ENCODE measurements at places on chromosomes 2 and 18.

GRCh38 chr2:201931475-201931874 is 102.2 kb upstream of the FZD7 start:
- DNase-seq, result no peak

DNA sequence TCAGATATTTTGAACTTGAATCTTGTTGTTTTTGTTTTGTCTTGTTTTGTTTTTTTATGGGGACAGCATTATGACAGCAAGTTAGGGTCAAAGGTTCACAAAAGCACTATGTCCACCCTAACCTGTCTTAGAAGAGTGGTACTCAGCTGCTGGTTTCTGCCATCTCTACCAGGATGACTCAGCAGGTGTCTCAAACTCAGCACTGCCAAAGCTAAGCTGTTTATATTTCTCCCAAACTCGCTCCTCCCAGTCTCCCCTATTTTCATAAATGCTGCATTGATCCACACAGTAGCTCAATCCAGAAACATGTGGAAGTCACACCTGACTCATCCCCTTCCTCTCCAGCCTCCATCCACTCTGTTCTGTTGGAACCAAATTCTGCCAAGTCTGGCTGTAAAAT is 134.9 kb downstream of the ZBTB7C start:
- no peak for DNase-seq

- no peak for DNase-seq
These were observed 14.6 kb downstream of the SCLY start for GRCh38 chr2:238075397-238075796.

DNA sequence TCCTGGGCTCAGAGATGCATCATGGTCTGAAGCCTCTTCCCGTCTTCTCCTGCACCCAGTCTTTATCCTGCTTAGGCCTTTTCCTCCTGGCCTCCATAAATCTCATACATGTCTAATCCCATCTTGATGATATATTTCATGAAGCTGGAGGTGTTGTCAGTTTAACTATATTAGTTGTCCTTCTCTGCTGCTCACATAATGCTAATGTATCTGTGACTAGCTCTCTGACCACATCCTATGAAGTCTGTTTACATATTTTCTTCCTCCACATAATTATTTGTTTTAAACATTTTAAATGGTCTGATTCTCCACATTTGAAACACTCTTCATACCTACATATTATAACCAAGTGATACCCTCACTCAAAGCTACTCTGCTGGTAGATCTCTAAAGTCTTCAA is 315.2 kb upstream of the RND3 start:
- DNase-seq, result no peak

- DNase-seq, result no peak
These were observed 15.0 kb downstream of the LYPD1 start for GRCh38 chr2:132654968-132655367.

- no peak for DNase-seq
These were observed 630.3 kb upstream of the NRXN1 start for GRCh38 chr2:51662187-51662586.

DNA sequence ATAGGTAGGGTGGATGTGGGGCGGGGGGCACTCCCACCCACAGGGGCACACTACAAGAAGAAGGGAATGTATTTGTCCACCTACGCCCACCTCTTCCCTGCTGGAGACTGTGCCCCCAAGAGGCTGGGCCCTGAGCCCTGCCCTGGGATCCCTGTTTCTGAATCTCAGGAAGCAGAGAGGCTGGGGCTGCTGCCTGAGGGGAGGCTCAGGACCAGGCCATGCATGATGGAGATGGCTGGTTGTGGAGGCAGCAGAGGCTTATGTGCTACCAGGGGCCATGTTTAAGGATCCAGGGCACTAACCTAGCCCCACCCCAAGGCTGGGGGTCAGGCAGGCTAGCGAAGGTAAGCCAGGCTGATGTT is 81.1 kb upstream of the OTOF start:
- no peak for DNase-seq

DNA sequence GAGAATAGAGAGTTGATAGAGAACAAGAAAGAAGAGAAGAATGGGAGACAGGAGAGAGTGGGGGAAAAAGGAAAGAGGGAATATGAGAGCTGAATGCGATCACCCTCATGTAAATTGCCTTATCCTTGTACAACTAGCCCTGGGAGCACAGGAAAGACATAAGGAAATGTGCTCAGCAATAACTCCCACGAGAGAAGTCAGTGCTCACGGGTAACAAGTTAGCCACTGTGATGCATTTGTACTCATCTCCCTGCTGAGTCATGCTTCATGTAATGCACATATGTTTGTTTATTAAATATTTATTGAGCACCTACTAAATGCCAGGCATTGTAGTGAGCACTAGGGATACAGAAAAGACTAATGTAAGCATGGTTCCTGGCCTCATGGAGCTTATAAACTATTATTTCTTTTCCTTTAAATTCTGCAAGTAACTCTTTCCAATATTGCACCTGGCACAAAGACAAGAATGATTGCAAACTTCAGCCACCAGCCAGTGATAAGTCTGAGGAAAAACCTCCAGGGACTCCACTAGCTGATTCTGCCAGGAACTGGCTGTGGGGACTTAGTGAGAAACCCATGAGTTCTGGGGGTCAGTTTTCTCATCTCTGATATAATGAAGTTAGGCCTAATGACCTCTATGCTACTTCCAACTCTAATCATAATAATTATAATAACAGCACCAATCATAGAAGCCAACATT is 124.1 kb downstream of the LNPK start:
- DNase-seq, result no peak

- DNase-seq, result no peak
These were observed 8.2 kb downstream of the DPP10 start for GRCh38 chr2:114450639-114451038.

- DNase-seq, result no peak
These were observed 414.4 kb upstream of the SALL3 start for GRCh38 chr18:78565240-78565639.

GRCh38 chr2:1847846-1848598 is 103.7 kb upstream of the PXDN start:
- DNase-seq, result no peak

DNA sequence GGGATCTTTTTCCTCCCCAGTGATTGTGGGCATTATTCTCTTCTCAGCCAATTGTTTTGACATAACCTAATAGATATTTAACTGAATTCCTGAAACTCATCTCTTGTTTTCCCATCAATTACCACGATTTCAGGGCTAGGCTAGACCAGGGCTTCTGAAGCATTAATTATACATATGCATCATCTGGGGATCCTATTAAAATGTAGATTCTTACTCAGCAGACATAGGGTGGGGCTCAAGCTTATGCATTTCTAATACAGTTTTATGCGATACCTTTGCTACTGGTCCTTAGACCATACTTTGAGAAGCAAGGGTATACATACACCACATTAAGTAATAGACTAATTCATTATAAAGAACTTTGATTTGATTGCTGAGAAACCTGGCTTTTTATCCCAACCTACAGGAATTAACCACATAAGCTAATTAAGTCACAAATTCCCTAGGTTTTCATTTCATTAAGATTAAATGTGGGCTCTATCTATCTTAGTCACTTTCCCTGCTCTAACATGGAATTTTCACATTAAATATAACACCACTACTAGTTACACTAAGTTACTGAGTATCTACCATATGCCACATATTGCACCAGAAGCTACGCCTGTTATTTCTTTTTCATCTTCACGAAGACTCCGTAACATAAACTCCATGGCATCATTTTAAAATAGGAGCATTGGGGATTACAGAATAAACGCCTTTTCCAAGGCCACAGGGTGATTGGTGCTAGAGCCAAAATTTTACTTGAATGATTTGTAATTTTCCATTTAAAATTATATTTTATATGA is 417.5 kb downstream of the DPP10 start:
- no peak for DNase-seq

DNA sequence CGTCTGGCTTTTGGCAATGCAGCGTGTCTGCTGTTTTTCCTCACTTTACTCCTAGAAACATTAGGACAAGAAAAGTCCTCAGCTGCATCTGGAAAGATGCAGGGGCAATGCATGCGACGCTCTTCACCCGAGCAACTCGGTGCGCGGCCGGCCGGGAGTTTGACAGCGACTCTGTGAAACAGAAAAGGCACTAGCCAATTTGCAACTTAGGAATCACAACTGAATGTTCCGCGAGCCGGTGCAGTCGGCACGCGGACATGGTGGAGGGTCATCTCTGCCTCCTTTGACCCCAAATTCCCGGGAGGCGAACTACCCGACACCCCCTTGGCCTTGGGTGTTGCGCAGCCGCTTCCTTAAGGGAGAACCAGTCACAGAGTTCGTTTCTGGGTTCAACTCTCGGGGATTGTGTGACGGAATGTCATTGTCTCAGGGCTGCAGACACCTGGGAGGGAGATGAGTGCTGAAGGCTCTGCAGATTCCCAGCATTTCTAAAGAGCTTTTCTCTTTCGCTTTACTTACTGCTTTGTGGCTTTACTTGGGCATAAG is 9.8 kb downstream of the NR4A2 start:
- no peak for DNase-seq

GRCh38 chr18:57909620-57910019 is 106.5 kb upstream of the ATP8B1 start:
- DNase-seq, result no peak

DNA sequence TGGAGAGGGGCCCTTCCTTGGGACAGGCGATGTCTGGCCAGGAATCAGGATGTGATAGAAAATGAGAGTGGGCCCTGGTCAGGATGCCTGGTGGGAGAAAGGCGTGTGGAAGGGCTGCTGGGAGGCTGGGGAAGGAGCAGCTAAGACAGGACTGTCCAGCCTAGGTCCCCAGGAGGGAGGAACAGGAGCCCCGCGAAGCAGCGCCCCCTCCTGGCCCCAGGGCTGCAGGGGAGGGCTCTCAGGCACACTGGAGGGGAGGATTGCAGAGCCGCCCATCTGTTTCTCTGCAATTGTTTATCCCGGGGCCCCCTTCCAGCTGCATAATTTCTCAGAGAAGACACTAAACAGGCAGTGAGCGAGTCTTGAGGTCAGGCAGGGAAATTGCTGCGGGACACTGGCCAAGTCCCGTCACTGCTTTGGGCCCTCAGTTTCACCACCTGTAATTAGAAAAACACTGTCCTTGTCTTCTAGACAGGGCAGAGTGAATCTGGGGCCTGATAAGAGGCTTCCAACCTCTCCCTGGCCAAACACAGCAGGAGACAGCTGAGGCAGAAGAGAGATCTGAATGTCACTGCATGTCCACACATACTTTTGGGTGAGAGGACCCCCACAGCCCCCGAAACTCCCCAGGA is 3.9 kb upstream of the NPPC start:
- DNase-seq, result no peak

DNA sequence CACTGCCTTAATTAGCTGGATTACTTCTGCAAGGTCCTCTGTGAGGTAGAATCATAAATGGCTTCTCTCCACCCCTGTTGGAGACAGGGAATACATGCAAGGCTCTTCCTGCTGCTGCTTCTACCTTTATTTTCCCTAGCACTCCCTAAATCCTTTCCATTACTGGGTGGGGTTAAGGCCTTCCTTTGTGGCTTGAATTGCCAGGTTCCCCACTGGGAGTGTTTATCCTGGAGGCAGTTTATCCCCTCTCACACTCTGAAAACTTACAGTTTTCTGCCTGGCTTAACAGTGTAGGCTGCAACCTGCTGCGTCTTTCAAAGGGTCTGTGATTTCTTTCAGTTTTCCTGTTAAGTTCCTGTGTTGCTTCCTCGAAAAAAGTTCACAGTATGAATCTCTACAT is 1062.3 kb upstream of the CRIM1 start:
- DNase-seq, result no peak

GRCh38 chr2:215883799-215884198 is 129.6 kb downstream of the MREG start:
- no peak for DNase-seq

GRCh38 chr18:68244786-68245185 is 470.1 kb downstream of the TMX3 start:
- no peak for DNase-seq

DNA sequence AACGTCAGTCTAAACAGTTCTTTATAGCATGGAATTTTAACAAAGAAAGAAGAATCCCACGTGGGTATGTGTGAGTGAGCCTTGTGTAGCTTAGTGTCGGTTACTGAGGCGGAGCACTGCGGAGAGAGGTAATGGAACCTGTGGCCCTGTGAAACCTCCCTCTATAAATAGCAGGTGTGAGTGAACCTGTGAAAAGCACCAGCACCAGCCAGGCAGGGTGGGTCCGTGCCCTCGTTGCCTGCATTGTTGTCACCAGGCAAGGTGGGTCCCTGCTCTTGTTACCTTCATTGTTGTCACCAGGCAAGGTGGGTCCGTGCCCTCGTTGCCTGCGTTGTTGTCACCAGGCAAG is 4.7 kb downstream of the CTDP1 start:
- no peak for DNase-seq

- DNase-seq, result no peak
These were observed 39.2 kb downstream of the FECH start for GRCh38 chr18:57547260-57547659.

DNA sequence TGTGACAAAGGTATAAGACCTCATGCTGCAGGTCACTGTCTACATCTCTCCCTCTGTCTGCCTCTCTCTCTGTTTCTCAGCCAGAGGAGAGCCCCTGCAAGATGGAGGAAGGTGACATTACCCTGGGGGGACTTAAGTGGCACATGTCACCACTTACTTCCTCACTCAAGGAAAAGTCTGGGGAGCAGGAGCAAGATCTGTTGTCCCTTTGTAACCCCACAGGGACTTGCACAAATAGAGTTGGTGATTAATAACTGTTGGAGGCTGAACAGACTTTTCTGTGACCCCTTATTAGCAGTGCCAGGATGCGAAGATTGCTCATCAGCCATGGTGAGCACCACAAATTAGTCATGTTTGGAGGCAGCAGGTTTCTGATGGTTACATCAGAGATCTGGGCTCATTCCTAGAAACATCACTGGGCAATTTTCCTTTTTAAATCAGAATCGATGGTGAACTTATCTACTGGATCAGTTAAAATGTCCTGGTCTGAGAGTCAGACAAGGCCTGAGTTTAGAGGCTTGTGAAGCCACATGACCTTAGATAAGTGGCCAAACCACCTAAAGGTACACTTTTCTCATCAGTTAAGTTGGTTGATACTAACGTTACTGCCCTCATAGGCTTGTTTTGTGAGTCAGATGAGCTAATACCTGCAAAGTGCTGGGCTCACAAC is 81.2 kb upstream of the LTBP1 start:
- no peak for DNase-seq

GRCh38 chr2:9565436-9566153 is 10.0 kb upstream of the ADAM17 start:
- no peak for DNase-seq

- no peak for DNase-seq
These were observed 3.6 kb upstream of the LRATD1 start for GRCh38 chr2:14628901-14629300.

DNA sequence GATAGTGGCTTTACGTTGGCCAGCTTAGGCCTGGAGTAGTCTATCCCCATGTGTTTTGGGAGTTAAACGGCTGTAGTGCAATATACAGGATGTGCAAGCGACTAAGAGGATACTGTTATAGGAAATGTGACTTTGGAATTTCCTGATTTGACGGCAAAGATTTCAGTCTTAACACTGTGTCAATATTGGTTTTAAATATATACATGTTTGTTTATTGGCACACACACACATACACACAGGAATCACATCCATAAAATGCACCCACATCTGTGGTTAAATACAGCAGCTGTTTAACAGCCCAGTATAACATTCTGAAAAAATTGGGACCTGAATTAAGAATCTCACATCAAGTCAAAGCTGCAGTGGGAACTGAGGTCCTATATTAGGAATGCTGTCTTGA is 347.1 kb downstream of the TXNL1 start:
- DNase-seq, result no peak
